M059J (cell line): ENCODE measurements at places on chromosomes 6 and 20.

DNA sequence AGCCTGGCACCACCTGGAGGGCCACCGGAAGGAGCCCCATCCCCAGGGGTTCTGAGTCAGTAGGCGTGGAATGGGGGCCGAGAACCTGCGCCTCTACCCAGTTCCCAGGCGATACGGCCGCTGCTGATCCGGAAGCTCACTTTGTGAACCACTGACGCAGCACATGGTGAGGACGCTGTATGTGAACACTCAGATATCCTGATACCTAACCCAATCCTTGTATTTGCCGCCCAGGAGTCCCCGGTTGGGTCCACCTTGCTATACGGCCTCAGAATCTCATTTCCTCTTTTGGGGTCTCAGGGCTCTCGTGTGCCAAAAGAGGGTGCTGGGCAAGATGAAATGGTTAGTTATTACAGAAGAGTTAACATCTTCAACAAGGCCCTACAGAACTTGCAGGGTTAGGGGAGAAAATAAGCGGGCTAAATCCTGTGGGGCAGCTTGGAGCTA is 604 bp upstream of the RAB5IF start:
- no peak for DNase-seq

- no peak for DNase-seq
Observed at GRCh38 chr6:63816401-63816981, 180.9 kb downstream of the PHF3 start.

- DNase-seq, result no peak
Observed at GRCh38 chr6:140844167-140844566, 1288.6 kb upstream of the GJE1 start.

DNA sequence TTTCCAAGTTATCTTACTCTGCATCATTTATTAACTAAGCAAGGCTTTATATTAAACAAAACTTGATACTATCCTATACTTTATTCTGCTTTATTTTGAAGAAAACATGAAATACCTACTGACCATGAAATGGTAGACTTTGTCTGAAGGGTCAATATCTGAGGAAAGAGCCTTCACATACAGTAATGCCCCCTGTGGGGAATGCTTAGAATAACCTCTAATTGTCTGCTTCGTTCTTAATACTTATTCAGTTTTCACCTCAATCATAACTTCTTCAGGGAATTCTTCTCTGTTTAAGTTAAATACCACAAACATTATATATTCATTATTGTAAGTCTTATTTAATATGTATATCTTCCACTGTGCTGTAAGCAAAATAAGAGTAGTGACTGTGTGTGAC is 498.9 kb upstream of the MANEA start:
- DNase-seq, result no peak

- DNase-seq, result no peak
Observed at GRCh38 chr6:167768471-167769215, 58.1 kb upstream of the AFDN start.

- no peak for DNase-seq
Observed at GRCh38 chr20:35489717-35490116, 34.3 kb downstream of the CEP250 start.

DNA sequence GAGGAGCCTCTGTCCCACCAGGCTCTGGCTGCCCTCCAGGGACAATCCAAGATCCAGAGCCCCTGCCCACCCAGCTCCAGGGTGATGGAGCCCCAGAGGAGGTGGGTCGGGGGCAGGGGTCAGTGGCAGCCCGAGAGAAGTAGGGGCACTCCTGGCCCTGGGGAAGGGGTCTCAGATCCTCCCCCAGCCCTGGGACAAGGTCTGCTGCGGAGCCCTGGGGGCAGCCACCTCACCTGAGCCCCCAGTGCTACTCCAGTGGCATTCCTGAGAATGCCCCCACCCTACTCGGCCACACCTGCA is 2.7 kb upstream of the LAMA5 start:
- no peak for DNase-seq

DNA sequence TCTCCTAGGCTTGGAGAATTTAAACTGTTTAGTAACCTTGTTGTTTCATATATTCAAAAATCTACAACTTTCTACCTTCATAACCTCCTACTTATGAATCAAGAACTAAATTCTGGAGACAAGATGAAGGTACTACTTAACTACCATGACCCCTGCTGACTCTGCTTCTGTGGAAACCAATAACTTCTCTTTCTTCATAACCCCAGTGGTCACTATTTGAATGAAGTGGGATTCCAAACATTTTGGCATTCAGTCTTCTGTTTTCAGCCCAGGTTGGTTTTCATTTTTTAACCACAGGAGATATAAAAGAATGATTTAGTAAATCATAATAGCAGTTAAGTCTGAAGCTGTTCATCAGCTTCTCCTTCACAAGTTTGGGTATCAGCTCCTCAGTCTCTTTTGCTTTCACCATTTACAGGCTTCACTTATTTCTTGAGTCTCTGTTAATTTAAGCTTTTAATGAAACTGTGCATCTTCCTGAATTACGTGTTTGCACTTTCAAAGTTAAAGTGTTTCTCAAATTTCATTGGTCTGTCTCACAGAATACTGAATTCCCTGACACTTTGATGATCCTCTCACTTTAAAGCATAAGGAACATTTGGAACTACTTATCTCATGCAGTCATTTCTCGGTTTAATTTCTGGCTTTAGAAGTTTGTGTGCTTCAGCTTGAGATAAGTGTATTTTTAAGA is 9.5 kb downstream of the SENP6 start:
- DNase-seq, result no peak
